Activated naive CD4-positive, alpha-beta T cell treated with anti-CD3 and anti-CD28 coated beads, Interleukin-2, amount 10 ng/mL, durations not matched to agents 5 hours and 36 hours (primary cell): ENCODE measurements at places on chromosomes 12 and 14. TPM values are rescaled to one million over a fixed set of nuclear protein-coding genes. Genes with fewer than 3 reads are reported as not detected.

The CLEC12A gene
- total RNA-seq = 0.53 TPM

The FOXM1 gene
- 79.7 TPM for total RNA-seq

The CPNE8 gene
- 2.9 TPM for total RNA-seq

The DHRS4L2 gene
- 18.7 TPM for total RNA-seq

The TMEM121 gene
- total RNA-seq = 7.0 TPM

The KLRF1 gene
- total RNA-seq = 0.22 TPM

The DBX2 gene
- total RNA-seq = not detected

The DHRS2 gene
- total RNA-seq = 0.24 TPM

The SPATA7 gene
- 3.0 TPM for total RNA-seq

The IFNG-AS1 gene
- 0.71 TPM for total RNA-seq

The SPPL3 gene
- total RNA-seq = 32.8 TPM

The TTC9 gene
- total RNA-seq = 15.7 TPM

The SMIM41 gene
- total RNA-seq = not detected

The SERPINA12 gene
- total RNA-seq = not detected

The CLECL1 gene
- total RNA-seq = 1.8 TPM

The ERP27 gene
- 12.9 TPM for total RNA-seq

The POTEM gene
- total RNA-seq = not detected

The PTCSC3 gene
- not detected for total RNA-seq

The MMP14 gene
- 0.99 TPM for total RNA-seq

The RFLNA gene
- total RNA-seq = not detected

The DEPDC4 gene
- total RNA-seq = 1.8 TPM

The PTPN6 gene
- 394 TPM for total RNA-seq

The IFNG gene
- total RNA-seq = 2.4 TPM

The SRRM4 gene
- not detected for total RNA-seq

The HOXC12 gene
- total RNA-seq = not detected

The SERPINA5 gene
- total RNA-seq = not detected

The CATSPERB gene
- 3.3 TPM for total RNA-seq

The FOXG1 gene
- not detected for total RNA-seq

The BTG1 gene
- total RNA-seq = 238 TPM

The ACOT6 gene
- not detected for total RNA-seq

The ZFHX2 gene
- total RNA-seq = 0.93 TPM
